ENCODE measurements at places on chromosomes 7 and 10.

GRCh38 chr7:143396625-143397556, 11.8 kb downstream of the EPHA1 start:
- DNase-seq: no peak

GRCh38 chr10:87842220-87842641, 21.1 kb downstream of the KLLN start:
- no peak for DNase-seq

DNA sequence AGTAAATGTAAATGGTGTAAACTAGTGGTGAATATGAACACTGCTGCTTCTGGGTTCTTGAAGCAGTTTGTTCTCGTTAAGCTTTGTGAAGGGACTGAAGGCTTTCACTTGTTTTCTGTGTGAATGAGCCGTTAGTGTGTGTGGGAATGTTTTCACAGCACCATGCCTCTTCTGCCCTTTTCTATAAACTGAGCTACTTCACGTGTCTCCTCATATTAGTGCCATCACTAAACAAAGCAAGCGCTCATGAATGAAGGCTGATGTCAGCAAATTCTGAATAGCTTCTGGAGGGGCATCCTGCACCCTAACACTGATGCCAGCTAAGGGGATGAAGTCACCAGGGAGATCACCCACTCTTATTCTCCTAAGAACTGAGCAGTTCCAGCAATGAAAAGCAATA, 205.6 kb upstream of the ETV1 start:
- no peak for DNase-seq

GRCh38 chr10:5445006-5445405, 32.6 kb downstream of the NET1 start:
- no peak for DNase-seq

GRCh38 chr7:17706275-17706674, 234.0 kb downstream of the SNX13 start:
- no peak for DNase-seq

GRCh38 chr7:118330388-118330787, 105.9 kb downstream of the ANKRD7 start:
- DNase-seq: no peak

- DNase-seq: no peak
Observed at GRCh38 chr7:71286924-71287323, 155.0 kb downstream of the GALNT17 start.

DNA sequence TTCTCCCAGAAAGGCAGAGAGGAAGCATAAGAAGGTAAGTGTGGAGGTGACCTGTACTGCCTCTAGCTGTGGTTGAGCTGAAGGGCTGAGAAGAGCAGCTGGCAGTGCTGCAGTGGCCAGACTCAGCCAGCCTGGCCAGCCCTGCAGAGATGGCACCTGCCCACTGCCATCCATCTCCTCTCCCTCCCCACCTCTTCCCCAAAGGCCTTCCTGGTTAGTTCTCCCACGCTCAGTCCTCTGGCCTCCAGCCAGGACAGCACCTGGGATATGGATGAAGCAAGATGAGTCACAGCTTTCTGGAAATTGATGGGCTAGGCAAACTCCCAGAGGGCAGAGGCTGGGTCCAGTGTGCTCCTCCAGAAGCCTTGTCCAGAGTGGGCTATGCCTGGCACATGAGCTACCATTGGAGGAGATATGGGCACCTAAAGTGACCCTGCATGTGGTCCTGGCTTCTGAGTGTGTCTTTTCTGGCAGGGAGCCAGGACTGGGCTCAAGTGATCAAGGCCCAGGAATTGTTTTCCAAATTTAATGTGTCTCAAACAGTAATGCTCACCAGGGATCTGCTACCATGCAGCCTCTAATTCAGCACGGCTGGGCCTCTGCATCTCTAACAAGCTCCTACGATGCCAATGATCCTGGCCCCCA, 81.0 kb upstream of the CACUL1 start:
- DNase-seq: no peak

DNA sequence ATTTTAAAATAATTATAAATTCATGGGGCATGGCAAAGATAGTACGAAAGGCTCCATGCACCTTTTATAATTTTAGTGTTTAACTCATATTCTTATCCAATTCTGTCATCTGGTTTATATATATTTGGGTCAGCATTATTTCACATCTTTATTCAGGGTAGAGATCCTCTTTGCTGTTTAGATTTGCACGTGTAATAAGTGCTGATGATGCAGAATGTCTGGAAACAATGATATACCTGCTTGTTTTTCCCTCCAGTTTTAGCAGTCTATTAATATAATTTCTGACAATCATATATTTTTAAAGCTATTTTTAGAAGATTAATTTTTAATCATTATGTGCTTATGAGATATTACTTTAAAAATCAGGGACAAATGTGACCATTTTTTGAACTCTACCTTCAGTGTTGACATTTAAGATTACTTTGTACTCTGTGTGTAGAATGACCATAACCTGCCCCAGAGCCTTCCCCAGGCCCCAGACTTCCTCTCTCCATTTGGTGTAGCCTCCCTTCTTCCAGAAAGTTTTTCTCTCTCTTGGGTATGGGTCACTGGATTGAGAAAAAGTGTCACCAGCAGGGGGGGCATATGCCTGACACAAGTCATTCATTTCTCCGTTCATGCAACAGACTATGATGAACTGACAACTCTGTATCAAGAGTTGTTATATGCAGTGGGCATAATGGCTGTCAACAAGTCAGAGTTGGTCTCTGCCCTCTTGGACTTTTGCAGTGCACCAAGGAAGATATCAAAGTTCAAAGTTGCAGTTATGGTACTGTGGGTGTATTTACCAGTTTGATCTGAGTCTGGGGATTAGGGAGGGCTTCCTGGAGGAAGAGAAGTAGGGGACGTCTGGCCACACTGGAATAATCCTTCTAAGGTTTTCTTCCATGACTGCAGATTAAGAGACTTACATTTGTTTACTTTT, 192.6 kb upstream of the CCDC6 start:
- DNase-seq: no peak

GRCh38 chr10:113080925-113081229, 130.8 kb downstream of the TCF7L2 start:
- DNase-seq: no peak

- DNase-seq: no peak
Observed at GRCh38 chr7:83798489-83798888, 149.6 kb upstream of the SEMA3E start.

DNA sequence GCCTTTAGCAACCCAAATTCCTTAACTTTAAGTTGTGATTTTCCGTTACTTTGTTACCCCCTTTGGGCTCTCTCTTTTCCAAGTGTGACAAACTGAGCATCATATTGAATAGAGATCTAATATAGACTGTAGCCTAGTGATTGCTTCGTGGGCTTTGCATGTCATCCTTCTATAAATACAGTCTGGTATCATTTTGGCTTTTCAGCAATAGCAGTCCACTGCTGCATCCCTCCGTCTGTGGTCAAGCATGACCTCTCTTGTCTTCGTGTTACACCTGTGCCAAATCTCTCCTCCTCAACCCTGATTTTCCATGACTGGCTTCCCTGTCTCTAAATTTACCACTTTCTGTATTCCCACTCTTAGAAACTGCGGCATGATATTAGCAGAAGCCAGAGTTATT, 53.8 kb upstream of the AGK start:
- no peak for DNase-seq

- DNase-seq: no peak
Observed at GRCh38 chr10:38103756-38104155, 9.6 kb downstream of the ZNF37A start.

DNA sequence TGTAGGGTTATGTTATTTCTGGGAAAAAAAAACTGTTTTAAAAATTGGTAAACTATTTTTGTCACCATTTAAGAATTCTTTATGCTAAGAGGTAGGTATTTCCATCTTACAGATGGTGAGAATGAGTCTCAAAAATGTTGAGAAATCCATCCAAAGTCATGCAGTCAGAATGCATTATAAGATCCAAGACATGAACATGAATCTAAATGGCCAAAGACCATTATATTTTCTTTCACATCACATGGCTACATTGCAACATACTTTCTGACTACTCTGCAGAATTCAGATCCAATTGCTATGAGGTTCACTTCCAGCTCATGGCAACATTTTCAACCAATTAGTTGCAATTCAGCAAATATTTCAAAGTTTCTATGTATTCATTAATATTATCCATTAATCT, 181.2 kb downstream of the TWIST1 start:
- no peak for DNase-seq

DNA sequence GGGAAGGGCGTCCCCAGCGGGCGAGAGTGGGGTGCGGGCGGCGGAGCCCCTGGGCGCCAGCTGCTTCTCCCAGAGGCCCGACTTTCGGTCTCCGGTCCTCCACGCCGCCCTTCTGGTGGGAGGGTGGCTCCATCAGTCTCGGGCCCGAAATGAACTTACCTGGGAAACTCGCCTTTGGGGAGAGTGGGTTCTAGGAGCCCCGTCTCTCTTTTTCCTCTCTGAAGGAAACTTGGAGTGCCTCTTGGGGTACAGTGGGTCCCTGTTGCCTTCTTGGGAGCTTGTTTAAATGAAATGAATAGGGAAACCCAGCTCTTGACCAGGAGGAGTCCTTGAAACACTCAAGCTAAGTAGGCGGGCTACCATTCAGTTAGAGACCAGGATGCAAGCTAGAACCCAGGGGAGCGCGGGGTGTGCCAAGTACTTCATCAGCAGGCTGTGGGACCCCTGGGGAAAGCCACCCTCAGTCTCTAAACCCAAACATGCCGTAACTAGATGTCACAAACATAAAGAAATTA, 1.3 kb downstream of the SLC26A4 start:
- DNase-seq: no peak

GRCh38 chr10:70474780-70475179, 3.8 kb upstream of the PALD1 start:
- no peak for DNase-seq

DNA sequence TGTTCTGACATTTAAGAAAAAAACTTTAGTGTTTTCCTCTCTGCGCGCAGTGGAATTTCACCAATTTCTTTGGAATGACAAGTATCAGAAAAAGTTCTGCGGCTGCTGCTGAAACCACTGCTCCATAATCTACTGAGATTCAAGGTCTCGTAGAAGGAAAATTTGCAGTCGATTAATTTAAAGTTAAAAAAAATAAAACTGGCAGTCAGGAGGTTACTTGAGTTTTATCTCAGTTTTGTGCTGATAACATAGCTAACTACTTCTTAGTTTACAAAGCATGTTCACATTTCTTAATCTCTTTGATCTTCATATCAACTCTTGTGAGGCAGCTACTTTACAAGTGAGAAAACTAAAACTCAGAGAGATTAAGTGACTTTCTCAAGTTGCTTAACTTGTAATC, 18.2 kb upstream of the CALD1 start:
- DNase-seq: no peak

DNA sequence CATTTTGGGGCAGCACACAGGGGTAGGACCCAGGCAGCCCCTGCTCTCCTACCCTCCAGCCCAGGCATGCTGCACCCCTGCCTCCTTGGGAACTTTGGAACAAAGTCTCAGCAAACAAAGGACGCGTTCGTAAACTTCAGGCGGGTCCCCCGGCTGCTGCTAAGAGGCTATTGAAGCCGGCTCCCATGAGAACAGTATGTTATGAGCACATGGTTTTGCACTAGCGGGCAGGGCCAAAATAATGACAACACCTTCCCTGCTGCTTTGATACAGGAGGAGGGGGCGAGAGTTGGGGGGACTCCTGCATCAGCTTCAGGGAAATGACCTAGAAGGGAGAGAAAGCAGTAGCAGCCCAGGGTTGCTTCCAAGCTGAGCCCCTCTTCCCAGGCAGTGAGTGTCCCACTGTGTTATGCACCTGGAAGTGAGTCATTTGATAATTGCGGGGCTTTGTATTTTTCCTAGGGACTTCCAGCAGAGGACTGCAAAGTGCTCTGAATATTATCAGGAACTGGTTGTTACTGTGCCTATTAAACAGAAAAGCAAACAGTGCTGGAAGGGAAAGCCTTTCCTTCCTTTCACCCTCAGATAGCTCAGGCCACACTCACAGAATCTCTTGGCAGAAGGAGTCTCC, 6.9 kb downstream of the ITPRIP start:
- DNase-seq: no peak

- no peak for DNase-seq
Observed at GRCh38 chr10:107899075-107899474, 734.6 kb upstream of the SORCS1 start.

- DNase-seq: no peak
Observed at GRCh38 chr10:88841316-88842111, 10.1 kb downstream of the ANKRD22 start.

DNA sequence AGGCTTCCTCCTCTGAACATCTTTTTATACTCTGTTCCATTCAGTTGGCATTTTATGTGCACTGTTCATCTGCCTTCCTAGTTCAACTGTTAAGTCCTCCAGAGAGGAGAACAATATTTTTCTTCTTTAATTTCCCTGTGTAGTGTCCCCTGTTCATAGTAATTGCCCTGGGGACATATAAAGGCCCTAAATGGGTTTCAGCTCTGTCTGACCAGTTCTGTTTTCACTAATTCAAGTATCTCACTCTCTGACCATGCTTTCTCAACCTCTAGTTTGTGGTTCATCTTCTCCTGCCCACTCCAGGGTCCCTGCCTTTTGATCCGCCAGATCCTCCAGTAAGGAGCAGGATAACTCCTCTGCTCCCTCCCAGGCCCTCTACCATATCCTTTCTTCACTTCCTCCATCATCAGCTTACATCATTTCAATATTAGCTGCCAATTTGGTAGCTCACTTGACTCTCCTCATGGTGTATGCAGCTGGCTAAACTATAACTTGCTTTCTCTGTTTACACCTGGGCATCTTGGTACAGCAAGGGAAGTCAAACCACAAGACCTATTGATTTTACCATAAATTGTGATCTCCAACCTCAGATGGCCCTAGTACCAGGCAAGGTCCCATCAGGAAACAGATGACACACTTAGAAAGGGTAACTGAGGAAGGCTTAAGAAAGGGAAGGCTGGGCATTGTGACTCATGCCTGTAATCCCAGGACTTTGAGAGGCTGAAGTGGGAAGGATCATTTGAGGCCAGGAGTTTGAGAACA, 17.7 kb upstream of the C10orf67 start:
- DNase-seq: no peak

GRCh38 chr10:50279489-50279888, 28.2 kb upstream of the ASAH2 start:
- DNase-seq: no peak

DNA sequence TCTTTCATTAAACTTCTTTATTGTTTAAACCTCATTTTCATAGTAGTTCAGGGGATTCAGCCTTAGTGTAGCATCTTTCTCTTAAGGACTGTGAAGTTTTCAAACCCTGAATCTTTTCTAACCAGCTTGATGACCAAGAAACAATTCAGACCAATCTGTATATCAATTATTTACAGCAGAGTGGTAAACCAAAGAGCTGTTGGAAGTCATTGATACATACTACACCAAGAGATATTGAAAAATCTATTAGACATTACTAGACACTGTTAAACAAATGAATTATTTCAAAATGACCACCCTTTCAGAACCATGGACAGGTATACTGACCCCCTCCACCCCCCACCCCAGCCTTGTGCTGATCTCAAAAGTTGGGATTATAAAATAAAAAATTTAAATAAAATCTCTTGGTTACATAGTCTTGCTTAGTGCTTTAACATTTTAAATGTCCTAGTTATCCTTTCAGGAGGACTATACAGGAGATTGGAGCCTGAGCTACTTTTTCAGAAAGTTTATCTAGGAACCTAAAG, 143.9 kb upstream of the LSM8 start:
- DNase-seq: no peak

GRCh38 chr10:47326306-47326926, 4.2 kb downstream of the GDF2 start:
- DNase-seq: no peak

GRCh38 chr7:2721842-2722241, 33.8 kb downstream of the AMZ1 start:
- no peak for DNase-seq

Measured in stimulated activated CD4-positive, alpha-beta T cell treated with anti-CD3 and anti-CD28 coated beads, Interleukin-1b, Interleukin-23, amount 100 ng/mL, for 4 hours (primary cell).